Activated CD8-positive, alpha-beta memory T cell treated with anti-CD3 and anti-CD28 coated beads for 48 hours (primary cell): ENCODE measurements at places on chromosomes 1 and 21.

- DNase-seq: no peak
Observed at GRCh38 chr1:57254022-57254421, 169.8 kb downstream of the DAB1 start.

GRCh38 chr1:102861247-102861646, 247.1 kb downstream of the COL11A1 start:
- no peak for DNase-seq

DNA sequence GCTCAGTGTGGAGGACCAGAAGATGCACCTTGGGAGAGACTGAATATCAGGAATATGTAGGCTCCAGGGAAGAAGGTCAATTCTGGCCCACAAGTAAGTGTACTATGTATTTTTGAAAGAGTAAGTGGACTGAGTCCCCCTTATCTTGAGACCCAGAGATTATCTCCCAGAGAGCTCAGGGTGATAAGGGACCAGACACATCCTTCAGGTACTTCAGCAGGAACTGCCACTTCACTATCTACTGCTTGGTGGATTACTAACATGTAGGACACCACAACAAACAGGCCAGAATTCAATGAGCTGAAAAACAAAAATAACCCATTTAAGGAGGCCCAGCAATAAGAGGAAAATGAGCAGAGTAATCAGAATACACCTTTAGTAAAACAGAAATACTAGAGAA, 119.2 kb downstream of the ZNF644 start:
- no peak for DNase-seq

- no peak for DNase-seq
Observed at GRCh38 chr1:231969076-231969475, 342.5 kb downstream of the DISC1 start.

GRCh38 chr1:81978945-81979344, 178.2 kb downstream of the ADGRL2 start:
- DNase-seq: no peak

GRCh38 chr21:34296878-34297277, 66.9 kb upstream of the KCNE2 start:
- DNase-seq: no peak

DNA sequence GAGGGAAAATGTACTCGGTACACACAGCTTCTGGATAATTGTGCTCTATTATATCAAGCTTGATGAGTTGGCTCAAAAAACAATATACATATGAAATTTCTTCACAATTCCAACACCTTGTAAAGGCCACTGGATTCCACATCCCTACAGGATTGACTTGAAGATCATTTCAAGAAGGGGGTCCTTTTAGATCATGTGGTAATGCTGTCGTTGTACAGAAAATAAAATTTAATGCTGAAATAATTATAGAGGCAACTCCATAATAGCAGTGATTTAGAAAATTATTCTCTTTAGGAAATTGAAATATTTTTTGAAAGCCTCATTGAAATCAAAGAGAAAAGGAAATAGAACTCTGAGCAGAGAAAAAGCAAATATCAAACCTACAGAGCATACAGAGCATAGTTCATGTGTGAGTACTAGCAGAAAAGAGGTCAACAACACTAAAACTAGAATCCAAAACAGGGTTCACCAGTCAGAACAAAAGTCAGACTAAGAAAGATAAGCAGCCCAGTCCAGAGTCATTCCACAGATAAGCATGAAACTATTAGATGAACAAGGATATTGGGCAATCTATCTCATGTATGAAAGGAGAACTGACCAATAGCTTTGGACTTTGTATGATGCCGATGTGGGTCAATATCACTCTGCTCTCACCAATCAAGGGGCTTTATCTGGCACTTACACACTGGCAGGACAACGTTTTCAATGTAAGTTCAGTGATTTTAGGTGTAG, 79.5 kb upstream of the PALMD start:
- DNase-seq: no peak

GRCh38 chr1:36533897-36534296, 51.2 kb upstream of the CSF3R start:
- no peak for DNase-seq

DNA sequence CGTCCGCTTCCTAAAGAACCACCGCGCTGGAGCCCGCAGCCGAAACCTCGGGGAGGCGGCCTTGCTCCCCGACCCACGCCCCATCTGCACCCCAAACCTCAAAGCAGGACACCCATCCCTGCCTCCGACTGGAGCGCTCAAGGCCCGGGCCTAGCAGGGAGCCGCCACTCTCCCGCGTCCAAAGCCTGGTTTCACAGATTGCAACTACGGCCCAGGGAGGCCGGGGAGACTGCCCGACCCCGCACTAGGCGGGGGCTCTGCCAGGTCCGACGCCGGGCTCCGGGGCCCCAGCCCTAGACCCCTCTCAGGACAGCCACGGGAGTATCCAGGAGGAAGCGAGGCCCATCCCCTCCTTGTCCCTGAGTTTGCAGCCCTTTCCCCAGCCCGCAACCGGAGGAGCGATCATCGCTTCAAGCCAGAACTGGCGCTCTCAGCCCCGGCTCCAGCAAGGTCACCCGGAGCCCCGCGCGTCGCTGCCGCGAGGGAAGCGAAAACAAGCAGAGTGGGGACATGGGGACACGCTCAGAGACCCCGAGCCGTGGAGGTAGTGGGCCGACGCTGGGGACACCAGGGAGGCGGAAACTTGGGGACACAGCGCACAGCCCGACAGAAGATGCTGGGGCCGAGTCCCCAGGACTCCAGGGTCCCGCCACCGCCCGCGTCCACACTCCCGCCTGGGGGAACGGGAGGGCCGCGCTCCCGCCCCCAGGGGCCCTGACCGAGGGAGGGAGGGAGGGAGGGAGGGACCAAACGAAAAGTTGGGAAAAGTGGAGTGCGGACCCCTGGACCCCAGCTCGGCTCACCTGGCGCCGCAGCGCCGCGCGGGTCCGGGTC, 433 bp downstream of the TMEM200B start:
- no peak for DNase-seq

DNA sequence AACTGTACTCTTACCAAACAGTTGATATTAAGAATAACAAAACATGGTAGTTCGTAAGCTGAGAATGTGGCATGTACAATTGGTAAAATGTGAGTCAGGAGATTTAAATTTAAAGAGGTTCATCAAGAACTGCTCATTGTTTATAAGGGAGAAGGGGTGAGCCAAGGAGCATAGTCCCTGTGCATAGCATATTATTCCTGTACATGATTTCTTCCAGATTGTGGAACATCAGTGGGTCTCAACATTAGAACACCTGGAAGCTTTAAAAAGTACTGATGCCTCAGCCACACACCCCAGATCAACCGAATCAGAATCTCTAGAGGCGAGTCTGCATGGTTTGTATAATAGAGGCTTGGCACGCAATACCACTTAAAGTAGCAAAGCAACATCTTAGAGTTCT, 56.1 kb downstream of the KCTD3 start:
- no peak for DNase-seq

DNA sequence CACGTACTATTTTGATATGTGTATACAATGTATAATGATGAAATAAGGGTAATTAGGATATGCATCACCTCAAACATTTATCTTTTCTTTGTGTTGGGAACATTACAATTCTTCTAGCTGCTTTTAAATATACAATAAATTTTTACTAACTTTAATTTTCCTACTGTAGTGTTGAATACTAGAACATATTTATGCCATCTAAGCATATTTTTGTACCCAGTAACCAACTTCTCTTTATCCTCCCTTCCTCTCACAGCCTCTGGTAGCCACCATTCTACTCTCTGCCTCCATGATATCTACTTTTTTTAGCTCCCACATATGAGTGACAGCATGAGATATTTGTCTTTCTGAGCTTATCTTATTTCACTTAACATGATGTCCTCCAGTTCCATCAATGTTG, 468.0 kb downstream of the COL11A1 start:
- no peak for DNase-seq

GRCh38 chr1:217109928-217110327, 386.7 kb upstream of the ESRRG start:
- no peak for DNase-seq

GRCh38 chr1:233211106-233211505, 84.4 kb downstream of the PCNX2 start:
- no peak for DNase-seq

DNA sequence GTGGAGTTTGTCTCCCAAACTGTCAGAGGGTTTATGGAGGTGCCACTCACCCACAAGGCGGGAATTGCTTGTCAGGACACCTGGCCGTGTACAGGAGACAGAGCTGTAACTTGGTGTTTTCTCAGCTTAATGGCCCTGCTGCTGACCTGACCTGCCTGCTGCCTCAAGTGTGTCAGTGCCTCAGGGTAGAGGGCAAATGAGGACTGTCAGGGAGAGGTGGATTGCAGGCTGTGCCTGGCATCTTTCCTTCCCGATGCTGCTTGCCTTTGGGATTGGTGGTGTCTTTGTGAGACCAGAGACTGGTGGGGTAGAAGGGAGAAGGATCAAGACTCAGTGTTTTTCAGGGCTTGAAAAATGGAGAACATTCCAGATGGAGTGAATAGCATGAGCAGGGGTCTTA, 31.4 kb downstream of the TMEM53 start:
- no peak for DNase-seq

GRCh38 chr1:99268021-99268420, 3.7 kb downstream of the PLPPR4 start:
- no peak for DNase-seq

DNA sequence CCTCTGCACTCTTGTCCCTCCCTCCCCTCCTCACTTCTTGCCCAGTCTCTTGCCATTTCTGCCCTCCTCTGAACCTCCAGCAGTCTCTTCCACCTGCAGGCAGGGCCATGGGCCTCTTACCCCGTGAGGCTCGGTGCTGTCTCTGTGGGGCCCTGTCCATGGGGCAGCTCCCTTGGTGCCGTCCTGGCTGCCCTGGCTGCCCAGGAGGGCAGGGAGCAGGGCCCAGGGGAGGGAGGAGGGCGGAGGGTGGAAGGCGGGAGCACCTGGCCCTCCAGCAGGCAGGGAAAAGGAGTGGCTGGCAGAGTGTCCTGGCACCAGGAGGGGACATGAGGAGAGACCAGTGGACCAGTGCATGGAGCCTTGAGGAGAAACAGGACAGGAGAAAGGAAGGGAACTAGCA, at the start of gene RORC:
Gene RORC, minus strand, starts transcription at position 198 of the 400 bp plus-strand sequence. Its CDS starts 38 bp downstream, at position 160.
- no peak for DNase-seq

DNA sequence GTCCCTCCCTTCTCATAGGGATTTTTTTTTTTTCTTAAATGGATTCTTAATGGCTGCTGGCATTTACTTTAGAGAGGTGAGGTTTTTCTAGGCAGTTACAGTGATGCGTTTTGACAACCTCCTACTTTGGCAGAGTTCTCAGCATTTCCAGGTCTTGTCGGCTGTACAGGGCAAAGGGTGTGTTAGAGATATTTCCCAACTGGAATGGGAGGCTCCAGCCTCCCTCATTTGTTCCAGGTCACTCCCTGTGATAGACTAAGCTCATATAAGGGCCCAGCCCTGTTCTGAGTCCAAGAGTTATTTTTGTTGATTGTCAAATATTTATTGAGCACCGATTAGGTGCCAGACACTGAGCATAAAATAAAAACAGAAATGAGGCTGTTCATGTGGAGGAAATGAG, 7.6 kb upstream of the XKR8 start:
- no peak for DNase-seq

DNA sequence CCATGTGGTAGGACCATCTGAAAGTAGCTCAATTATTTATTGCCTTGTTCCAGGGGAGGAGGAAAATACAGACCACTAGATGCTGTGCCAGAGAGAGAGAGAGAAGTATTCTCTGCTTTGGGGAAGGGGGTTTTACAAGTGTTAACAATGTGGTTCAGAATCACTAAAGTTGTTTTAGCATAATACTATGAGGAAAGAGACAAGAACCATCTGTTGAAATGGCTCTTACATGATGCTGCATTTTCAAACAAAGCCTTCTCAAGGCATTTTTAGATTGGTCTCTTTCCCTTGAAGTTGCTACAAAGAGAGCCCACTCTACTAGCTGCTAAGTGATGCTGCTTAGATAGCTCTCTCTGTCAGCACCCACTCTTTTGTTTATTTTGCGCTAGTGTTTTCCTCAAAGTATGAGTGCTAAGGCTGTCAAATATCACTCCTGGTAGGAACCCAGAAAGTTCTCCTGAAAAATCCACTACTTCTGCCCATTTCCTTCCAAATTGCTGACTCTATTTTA, 255.1 kb downstream of the NFIA start:
- DNase-seq: no peak

GRCh38 chr1:93615582-93616150, 66.0 kb downstream of the BCAR3 start:
- DNase-seq: no peak

DNA sequence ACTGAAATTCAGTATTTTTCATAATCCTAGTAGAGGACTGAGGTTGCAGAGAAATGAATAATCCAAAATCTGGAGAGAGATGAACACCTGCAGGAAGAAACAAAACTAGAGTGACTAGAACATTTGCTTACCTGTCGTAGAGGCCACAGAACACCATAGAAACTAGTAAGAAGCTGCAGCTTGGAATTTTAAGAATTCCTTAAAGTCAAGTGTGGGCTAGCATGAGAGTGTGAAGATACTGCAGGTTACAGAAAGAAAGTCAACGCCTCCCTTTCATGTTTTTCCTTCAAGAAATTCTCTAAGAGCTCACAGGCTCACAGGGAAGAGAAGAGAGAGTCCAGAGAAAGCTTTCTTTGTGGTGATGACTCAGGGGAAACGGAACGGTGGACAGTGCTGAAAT, 633.7 kb downstream of the LRRIQ3 start:
- no peak for DNase-seq

DNA sequence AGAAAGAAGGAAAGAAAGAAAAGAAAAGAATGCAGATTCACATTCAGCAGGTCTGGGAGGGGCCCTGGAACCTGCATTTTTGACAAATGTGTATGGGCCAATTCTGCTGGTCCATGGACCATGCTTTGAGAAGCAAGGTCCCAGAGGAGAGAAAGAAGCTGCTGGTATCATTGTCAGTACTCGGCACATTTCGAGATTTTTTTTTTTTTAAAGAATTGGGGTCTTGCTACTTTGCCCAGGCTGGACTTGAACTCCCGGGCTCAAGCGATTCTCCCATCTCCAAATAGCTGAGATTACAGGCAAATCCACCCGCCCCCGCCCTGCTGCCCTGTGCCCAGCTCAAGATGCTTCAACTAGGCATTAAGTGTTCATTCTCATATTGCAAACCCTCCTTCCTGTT, 13.6 kb upstream of the DISP3 start:
- DNase-seq: no peak

GRCh38 chr1:242000434-242000833, 1.5 kb upstream of the MAP1LC3C start:
- no peak for DNase-seq

GRCh38 chr1:227934476-227935313, 13.0 kb downstream of the WNT9A start:
- peak; percentile 17 for DNase-seq
